ENCODE measurements at places on chromosomes 4 and X. TPM values are rescaled to one million over a fixed set of nuclear protein-coding genes. Genes with fewer than 3 reads are reported as not detected.

The DUSP21 gene
- total RNA-seq = not detected

The HSFX4 gene
- not detected for total RNA-seq

The ANOS1 gene
- total RNA-seq = 0.05 TPM

The RBMXL3 gene
- total RNA-seq = not detected

The AFF2 gene
- total RNA-seq = 0.90 TPM

GRCh38 chr4:123390846-123391456, 5.6 kb upstream of the SPRY1 start:
- DNase-seq = no peak
- H3K27ac ChIP-seq = no peak overlapping the region
- peaks cover 16% of the 10 kb centered on the region for H3K27me3 ChIP-seq

DNA sequence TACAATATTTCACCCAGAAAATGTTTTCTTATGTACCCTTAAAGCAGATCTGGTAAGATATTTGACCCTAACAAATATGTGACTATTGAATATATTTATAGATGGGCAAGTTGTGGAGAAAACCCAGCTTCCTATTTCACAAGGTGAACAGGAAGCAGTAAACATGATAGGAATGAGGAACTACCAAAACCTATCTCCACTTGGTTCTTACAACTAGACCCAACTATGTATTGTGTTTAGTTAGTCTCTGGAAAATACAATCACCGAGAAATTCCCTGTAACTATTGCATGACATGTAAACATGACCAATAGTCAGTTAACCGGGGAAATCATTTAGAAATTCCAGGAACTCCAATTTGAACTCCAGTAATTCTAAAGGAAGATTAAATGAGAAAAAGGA, 8.4 kb upstream of the RXFP1 start:
- H3K36me3 ChIP-seq = no peaks in the 10 kb centered on the region
- H3K4me3 ChIP-seq = no peak overlapping the region
- H3K4me1 ChIP-seq = no peaks in the 10 kb centered on the region
- H3K27me3 ChIP-seq = no peaks in the 10 kb centered on the region
- no peak overlapping the region for H3K27ac ChIP-seq

- no peaks in the 10 kb centered on the region for H3K4me1 ChIP-seq
- no peaks in the 10 kb centered on the region for H3K27me3 ChIP-seq
- H3K4me3 ChIP-seq = no peak overlapping the region
- H3K36me3 ChIP-seq = no peaks in the 10 kb centered on the region
- H3K27ac ChIP-seq = no peak overlapping the region
Observed at GRCh38 chr4:149896432-149896831, 80.8 kb upstream of the IQCM start.

DNA sequence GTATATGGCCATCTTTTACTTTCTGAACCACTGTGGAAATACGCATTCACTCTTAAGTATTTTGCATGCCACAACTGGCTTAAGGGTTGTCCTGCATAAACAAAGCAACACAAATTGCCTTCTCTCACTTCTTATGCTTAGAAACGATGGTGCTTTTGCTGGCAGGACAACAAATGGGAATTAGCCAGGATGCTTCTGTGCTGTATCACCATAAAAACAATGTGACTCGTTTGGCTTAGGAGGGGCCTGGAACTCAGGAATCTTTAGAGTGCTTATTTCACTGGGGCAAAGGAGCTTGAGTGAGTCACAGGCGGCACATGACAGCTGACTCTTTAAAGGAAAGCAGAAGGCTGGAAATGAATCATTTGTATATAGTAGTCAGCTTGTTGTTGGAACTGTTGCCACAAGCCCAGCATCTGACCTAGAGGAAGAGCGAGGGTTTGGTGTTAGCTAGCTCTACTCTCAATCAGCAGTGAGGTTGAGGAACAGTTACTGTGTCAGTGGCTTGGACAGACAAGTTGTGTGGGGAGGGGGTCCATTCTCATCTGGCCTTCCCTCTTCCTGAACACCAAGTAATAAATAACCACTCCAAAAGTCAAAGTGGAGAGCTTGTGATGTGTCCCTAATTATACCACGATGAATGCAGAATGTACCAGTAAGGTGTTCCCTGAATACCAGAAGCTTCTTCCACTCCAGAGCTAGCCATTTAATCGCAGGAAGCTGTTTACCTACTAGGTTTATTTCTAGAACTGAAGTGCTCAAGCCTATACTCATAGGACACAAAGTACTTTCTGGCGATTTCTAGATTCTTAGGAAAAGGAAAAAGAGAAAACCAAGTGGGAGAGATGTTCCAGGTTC, 293.1 kb downstream of the CAMK2D start:
- no peaks in the 10 kb centered on the region for H3K27me3 ChIP-seq
- H3K4me3 ChIP-seq = no peak overlapping the region
- peaks cover 8% of the 10 kb centered on the region for H3K36me3 ChIP-seq
- peak overlapping the region; percentile 19 for H3K27ac ChIP-seq

- no peak overlapping the region for H3K4me3 ChIP-seq
- H3K27ac ChIP-seq = no peak overlapping the region
- DNase-seq = no peak
- no peaks in the 10 kb centered on the region for H3K36me3 ChIP-seq
- no peaks in the 10 kb centered on the region for H3K4me1 ChIP-seq
Observed at GRCh38 chrX:10393899-10394298, 226.5 kb downstream of the MID1 start.

- no peaks in the 10 kb centered on the region for H3K4me1 ChIP-seq
- H3K27me3 ChIP-seq = no peaks in the 10 kb centered on the region
- DNase-seq = no peak
- no peaks in the 10 kb centered on the region for H3K36me3 ChIP-seq
- H3K4me3 ChIP-seq = no peak overlapping the region
- no peak overlapping the region for H3K27ac ChIP-seq
Observed at GRCh38 chr4:16626945-16627344, 271.5 kb downstream of the LDB2 start.

- H3K27me3 ChIP-seq = no peaks in the 10 kb centered on the region
- no peak for DNase-seq
- H3K4me1 ChIP-seq = peaks cover 2% of the 10 kb centered on the region
- H3K4me3 ChIP-seq = no peak overlapping the region
- H3K27ac ChIP-seq = no peak overlapping the region
- H3K36me3 ChIP-seq = no peaks in the 10 kb centered on the region
Observed at GRCh38 chrX:42096265-42096920, 173.0 kb upstream of the CASK start.

- H3K27me3 ChIP-seq = peaks cover 10% of the 10 kb centered on the region
- H3K4me3 ChIP-seq = no peak overlapping the region
- peaks cover 2% of the 10 kb centered on the region for H3K36me3 ChIP-seq
- H3K27ac ChIP-seq = no peak overlapping the region
Observed at GRCh38 chr4:833156-833555, 7.2 kb upstream of the CPLX1 start.

- no peak for DNase-seq
- H3K27ac ChIP-seq = no peak overlapping the region
- H3K4me1 ChIP-seq = peaks cover 4% of the 10 kb centered on the region
- H3K27me3 ChIP-seq = no peaks in the 10 kb centered on the region
Observed at GRCh38 chrX:21408788-21409187, 34.6 kb downstream of the CNKSR2 start.

- no peaks in the 10 kb centered on the region for H3K4me1 ChIP-seq
- no peaks in the 10 kb centered on the region for H3K27me3 ChIP-seq
- H3K4me3 ChIP-seq = no peak overlapping the region
- H3K27ac ChIP-seq = no peak overlapping the region
- no peak for DNase-seq
Observed at GRCh38 chr4:8330821-8331574, 61.4 kb downstream of the HTRA3 start.

GRCh38 chrX:70421618-70422017, 1.5 kb upstream of the GDPD2 start:
- no peaks in the 10 kb centered on the region for H3K4me1 ChIP-seq
- H3K36me3 ChIP-seq = no peaks in the 10 kb centered on the region
- no peak for DNase-seq

- no peak overlapping the region for H3K4me3 ChIP-seq
- H3K27ac ChIP-seq = no peak overlapping the region
- H3K36me3 ChIP-seq = no peaks in the 10 kb centered on the region
- peaks cover 3% of the 10 kb centered on the region for H3K4me1 ChIP-seq
Observed at GRCh38 chrX:10199212-10199611, 42.4 kb downstream of the CLCN4 start.

- no peak overlapping the region for H3K27ac ChIP-seq
- H3K27me3 ChIP-seq = no peaks in the 10 kb centered on the region
- peaks cover 9% of the 10 kb centered on the region for H3K36me3 ChIP-seq
- no peak for DNase-seq
Observed at GRCh38 chr4:108010167-108010566, 20.5 kb downstream of the HADH start.

DNA sequence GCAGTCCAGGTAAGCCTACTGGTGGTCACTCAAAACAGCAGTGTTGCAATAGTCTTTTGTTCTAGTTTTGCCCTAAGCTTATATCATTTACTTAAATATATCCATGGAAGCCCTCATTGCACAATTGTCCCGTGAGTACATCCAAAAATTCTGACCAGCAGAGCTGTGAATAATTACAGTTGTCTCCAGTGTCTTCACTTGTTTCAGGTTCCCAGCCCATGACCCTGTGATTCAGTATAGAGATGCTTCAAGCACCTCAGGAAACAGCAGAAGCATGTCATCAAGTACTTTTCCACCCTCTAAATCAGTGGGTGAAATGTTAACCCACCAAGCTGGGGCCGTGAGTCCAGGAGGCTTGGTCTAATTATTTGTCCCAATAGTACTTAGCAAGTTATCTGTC, 214.9 kb upstream of the RPS6KA3 start:
- H3K27me3 ChIP-seq = peaks cover 9% of the 10 kb centered on the region
- no peak overlapping the region for H3K27ac ChIP-seq
- H3K4me3 ChIP-seq = no peak overlapping the region
- H3K4me1 ChIP-seq = no peaks in the 10 kb centered on the region

DNA sequence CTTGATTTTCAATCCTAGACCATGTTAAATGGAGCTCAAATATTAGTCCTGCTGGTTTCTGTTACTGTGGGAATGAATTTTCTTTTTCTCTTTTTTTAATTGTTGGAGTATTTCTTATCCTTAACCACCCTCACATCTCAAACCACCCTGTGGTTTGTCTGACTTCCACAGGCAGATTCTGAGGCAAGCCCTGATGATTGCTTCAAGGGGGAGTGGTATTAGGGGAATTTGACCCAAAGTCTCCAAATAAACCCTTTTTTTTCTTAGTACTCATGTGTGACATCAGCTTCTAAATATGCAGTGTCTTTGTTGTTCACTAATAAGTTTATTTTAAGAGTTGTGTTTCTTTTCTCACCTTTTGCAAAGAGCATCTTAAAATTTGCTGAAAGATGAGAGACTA, 810.3 kb downstream of the IL1RAPL1 start:
- H3K27ac ChIP-seq = no peak overlapping the region
- H3K4me1 ChIP-seq = no peaks in the 10 kb centered on the region
- H3K36me3 ChIP-seq = no peaks in the 10 kb centered on the region
- DNase-seq = no peak
- no peaks in the 10 kb centered on the region for H3K27me3 ChIP-seq

GRCh38 chr4:95415346-95415771, 133.4 kb downstream of the UNC5C start:
- peaks cover 8% of the 10 kb centered on the region for H3K27me3 ChIP-seq
- H3K27ac ChIP-seq = no peak overlapping the region

DNA sequence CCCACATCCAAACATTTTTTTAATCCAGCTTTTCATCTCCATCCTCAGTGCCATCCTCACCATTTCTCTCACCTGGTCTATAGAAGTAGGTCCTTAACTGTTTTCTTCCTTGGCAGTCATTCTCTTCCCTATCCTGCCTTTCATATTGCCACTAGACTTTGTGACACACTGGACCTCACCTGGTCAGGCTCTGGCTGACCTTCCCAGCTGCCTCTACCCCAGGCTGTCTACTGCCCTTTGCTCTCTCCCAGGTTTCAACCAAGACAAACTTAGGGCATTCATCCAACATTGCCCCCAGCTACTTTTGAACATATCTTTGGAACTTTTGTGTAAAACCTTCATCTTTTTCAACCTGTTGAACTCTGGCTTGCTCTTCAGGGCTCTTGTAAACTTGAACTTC, 39.8 kb downstream of the TRAPPC11 start:
- no peak overlapping the region for H3K4me3 ChIP-seq
- H3K4me1 ChIP-seq = peaks cover 13% of the 10 kb centered on the region
- no peak for DNase-seq
- peaks cover 18% of the 10 kb centered on the region for H3K36me3 ChIP-seq

GRCh38 chr4:71187404-71188155, 151.2 kb upstream of the SLC4A4 start:
- peak overlapping the region; percentile 51 for H3K27ac ChIP-seq
- peak overlapping the region; percentile 89 for H3K4me3 ChIP-seq
- H3K36me3 ChIP-seq = no peaks in the 10 kb centered on the region
- H3K4me1 ChIP-seq = peaks cover 18% of the 10 kb centered on the region
- DNase-seq = no peak

DNA sequence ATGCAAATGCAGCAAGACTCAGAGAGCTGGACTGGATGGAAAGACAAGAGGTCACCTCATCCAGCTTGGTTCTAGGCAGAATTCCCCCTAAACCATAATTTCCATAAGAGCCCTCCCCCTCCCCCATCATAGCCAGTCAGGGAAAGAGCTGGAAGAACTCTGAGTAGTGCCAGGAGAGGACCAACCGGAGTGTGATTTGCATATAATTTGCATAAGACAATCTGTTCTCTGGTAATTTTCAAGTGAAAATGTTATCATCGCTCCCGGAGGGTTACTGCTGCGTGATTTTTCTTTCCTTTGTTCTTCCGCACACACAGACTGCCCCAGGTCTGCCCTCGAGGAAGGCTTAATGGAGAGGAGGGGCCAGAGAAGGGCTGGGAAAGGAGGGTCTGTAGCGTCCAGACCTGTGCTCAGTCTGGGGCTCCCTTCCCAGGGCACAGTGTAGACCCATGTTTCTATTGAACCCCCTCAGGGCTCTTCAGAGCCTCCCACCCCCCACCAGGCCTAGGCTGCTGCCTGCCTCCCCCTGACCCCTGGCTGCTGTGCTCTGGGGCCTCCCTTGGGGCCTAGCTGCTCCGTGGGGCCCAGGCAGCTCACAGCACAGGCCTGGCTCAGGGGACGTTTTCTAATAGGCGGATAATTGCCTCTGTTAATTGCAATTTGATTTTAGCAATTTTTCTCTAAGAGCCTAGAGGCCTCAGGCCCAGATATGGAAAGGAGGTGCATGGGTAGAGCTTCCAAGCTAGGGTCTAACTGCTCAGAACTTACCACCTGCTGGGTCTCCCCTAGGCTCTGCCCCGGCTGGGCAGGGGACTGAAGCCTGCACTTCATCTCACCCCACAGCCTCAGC, 90.4 kb upstream of the PJA1 start:
- no peaks in the 10 kb centered on the region for H3K4me1 ChIP-seq
- H3K36me3 ChIP-seq = no peaks in the 10 kb centered on the region
- H3K4me3 ChIP-seq = no peak overlapping the region
- H3K27ac ChIP-seq = no peak overlapping the region
- H3K27me3 ChIP-seq = no peaks in the 10 kb centered on the region

- no peaks in the 10 kb centered on the region for H3K4me1 ChIP-seq
- H3K36me3 ChIP-seq = no peaks in the 10 kb centered on the region
- no peak overlapping the region for H3K4me3 ChIP-seq
- no peaks in the 10 kb centered on the region for H3K27me3 ChIP-seq
- no peak for DNase-seq
- no peak overlapping the region for H3K27ac ChIP-seq
Observed at GRCh38 chrX:144819406-144819805, 427.9 kb upstream of the SPANXN1 start.

- H3K36me3 ChIP-seq = no peaks in the 10 kb centered on the region
- no peak overlapping the region for H3K27ac ChIP-seq
- H3K4me3 ChIP-seq = no peak overlapping the region
- DNase-seq = no peak
- H3K27me3 ChIP-seq = no peaks in the 10 kb centered on the region
Observed at GRCh38 chr4:19880206-19880605, 371.5 kb upstream of the SLIT2 start.

- peaks cover 44% of the 10 kb centered on the region for H3K27me3 ChIP-seq
- DNase-seq = no peak
- H3K36me3 ChIP-seq = peaks cover 3% of the 10 kb centered on the region
- H3K27ac ChIP-seq = no peak overlapping the region
- peaks cover under 1% of the 10 kb centered on the region for H3K4me1 ChIP-seq
Observed at GRCh38 chr4:3750334-3750733, 15.9 kb upstream of the ADRA2C start.
